ENCODE measurements at places on chromosomes 12 and 14.
A peak's percentile ranks its signal among the peaks of the same experiment; 100 is the strongest.

GRCh38 chr14:93245764-93246420 lies 38.8 kb downstream of the UBR7 start:
- no peak for DNase-seq

DNA sequence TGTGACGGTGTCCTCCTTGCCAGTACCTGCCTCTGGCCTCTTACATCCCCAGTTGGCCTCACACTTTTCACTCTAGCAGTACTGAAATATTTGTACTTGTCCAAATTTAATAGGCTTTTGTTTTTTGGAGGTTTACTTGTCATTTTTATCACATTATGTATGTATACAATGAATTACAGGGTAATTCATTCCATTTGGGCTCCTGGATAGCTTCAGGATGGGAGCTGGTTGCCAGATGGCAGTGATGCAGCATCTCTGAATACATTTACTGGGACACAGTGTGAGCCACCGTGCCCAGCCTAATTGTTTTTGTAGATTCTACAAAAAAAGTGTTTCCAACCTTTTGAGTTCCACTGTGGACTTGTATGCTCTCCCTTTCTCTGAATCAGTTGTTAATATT lies 13.4 kb downstream of the CCDC77 start:
- no peak for DNase-seq

GRCh38 chr12:73181244-73181643 lies 909.1 kb downstream of the TRHDE start:
- DNase-seq: no peak

GRCh38 chr14:97298736-97299135 lies 501.6 kb downstream of the VRK1 start:
- DNase-seq: no peak

DNA sequence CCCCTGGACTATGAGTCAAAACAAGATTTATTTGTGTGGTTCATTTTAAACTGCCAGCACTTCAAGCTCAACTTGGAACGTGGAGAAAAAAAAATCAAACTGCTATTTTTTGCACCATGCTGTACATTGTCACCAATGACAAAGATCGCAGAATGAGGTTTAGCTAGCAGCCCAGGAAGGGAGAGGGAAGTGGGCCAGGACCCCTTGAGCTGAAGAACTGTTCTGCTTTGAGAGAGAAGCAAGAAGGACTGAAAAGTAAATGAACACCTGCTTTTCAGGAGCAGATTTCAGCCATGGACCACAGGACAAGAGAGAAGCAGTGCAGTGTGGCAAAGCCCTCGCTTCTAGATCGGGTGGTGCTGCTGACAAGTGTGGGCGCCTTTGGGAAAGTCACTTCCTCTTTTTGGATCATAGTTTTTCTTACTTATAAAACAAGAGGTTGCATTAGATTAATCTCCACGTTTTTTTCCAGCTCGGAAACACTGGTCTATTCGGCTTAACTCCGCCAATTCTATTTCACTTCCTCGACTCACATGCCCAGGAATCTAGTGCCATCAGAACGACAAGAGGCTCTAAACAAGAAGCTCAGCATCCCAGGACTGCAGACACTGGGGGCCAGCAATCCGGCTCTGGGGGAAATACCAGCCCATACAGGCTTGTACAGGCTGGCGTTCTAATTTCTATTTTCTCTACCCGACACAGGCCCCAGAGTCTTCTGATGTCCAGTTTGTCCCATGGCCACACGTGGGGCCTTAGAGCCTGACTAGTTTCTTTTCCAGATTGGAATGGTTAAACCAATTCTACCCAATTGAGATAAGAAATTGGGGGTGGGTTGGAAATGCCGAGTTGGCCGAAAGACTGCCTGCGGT lies 129.9 kb downstream of the CRACR2A start:
- peak; percentile 49 for DNase-seq

- DNase-seq: no peak
Observed at GRCh38 chr12:2673966-2674810, 120.6 kb upstream of the FKBP4 start.

DNA sequence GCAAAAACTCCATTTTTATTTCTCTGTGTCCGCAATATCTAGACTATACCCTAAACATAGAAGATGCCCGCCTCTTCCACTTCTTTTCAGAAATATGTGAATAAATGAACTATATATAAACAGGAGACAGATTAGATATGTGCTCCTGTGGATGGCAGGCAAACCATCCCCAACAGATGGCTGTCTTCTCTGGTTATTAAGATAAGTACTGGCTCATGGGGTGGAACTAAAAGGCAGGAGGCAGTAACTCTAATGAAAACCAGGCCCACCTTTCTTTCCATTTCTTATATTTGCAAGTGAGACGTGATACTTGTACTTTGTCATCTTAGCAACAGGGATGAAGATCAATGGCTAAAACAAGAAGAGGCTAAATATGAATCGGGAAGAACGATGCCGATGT lies 20.2 kb downstream of the E2F7 start:
- DNase-seq: no peak

- no peak for DNase-seq
Observed at GRCh38 chr14:98913967-98914650, 357.9 kb downstream of the BCL11B start.

- DNase-seq: peak; percentile 75
Observed at GRCh38 chr12:132904718-132905328, 17.4 kb upstream of the CHFR start.

- peak; percentile 91 for DNase-seq
Observed at GRCh38 chr14:102928412-102929240, 6.2 kb downstream of the AMN start.

DNA sequence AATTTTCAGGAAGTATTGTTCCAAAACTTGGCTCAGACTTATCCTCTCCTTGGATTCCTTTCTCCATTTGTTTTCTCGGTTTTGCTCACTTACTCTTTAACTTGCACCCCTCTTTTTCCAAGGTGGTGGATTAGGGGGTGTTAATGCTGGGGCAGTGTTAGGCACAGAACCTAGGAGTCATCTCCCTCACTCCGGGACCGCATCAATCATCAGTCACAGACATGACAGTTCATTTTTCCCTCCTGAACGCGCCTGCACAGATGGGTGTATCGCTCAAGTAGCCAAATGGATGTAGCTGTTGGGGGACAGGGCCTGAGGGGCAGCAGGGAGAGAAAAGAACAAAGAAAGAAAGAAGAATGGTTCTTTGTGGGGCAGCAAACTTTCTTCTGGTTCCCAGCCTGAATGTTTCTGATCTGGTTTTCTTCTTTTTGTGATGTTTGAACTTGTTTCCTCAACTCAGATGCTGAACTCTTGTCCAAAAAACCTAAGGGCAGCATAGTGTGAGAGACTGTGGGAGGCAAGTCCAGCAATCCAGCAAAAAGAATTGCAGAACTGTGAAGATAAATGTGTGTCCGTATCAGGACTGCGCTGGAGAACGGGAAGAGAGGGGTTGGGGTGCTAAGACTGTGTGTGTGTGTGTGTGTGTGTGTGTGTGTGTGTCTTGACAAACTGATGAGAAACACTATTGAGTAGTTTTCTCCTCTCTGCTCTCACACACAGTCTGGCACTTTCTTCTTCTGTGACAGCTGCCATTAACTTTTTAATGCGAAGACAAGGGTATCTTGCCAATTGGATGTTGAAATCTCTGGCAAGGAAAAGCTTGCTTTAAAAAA lies 131.1 kb downstream of the FBXL14 start:
- DNase-seq: no peak

GRCh38 chr12:65594409-65594808 lies 229.9 kb upstream of the HMGA2 start:
- no peak for DNase-seq

GRCh38 chr12:114757684-114758325 lies 73.8 kb upstream of the TBX3 start:
- no peak for DNase-seq

DNA sequence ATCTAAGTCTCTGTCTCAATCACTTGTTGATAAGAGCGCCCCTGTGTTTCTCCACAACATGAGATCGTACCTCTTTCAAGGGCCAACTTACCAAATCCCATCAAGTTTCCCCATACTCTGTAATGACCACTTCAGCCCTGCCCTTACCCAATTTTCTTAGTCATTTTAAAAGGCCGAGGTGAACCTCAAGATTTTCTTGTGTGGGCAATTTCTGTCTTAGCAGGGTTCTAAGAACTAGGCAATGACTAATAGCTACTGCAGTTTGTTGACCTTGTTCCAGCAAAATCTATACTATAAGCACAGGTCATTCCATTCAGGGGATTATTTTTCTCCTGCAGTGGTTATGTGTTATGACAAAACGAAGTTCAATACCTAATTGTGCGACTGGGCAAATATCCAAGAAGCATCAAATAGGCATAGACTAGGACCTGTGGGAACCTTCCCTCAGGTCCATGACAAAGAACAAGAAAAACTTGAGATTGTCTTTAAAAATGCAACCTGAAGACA lies 359.8 kb downstream of the PCNX1 start:
- DNase-seq: peak; percentile 24

- DNase-seq: peak; percentile 46
Observed at GRCh38 chr12:51721282-51721940, 127.1 kb downstream of the FIGNL2 start.

DNA sequence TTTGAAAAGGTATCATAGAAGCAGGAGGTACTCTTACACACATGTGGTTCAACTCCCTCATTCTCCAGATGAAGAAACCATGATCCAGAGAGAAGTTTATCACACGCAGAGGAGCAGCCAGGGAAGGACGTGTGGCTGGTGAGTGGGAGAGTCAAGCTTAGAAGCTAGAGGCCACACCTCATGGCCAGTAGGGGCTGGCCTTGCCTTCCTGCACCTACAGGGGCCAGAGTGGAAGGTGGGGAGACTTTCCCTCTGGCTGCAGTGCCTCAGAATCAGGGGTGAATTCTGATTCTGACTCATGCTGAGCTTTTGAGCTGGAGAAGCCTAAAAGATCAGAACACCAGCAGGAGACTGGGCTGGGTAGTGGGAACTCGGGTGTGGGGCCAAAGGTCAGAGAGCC lies 1067.9 kb downstream of the BCL11B start:
- no peak for DNase-seq

- DNase-seq: no peak
Observed at GRCh38 chr14:78829274-78829673, 659.1 kb downstream of the NRXN3 start.

DNA sequence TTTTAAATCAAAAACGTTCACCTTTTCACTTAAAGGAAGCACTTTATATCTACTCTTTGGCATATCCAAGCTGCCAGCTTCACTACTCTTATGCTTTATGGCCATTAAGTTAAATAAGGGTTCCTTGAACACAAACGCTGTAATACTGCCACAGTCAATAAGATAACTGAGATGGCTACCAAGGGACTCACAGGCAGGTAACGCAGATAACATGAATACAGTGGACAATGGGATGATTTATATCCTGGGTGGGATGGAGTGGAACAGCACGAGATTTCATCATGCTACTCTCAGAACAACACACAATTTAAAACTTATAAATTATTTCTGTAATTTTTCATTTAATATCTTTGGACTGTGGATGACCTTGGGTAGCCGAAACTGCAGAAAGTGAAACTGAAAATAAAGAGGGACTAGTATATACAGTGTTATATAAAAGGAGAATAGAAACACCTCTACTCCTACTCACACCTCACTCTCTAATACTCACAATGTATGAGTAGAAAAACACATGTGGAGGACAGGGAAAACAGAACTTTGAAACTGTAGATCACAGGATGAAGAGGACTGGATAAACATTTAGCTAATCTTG lies 367.3 kb downstream of the C12orf50 start:
- DNase-seq: no peak

GRCh38 chr14:66315098-66315497 lies 171.1 kb upstream of the CCDC196 start:
- no peak for DNase-seq

- DNase-seq: no peak
Observed at GRCh38 chr14:68135028-68135427, 315.4 kb downstream of the RAD51B start.

- no peak for DNase-seq
Observed at GRCh38 chr14:64646103-64646502, 58.1 kb upstream of the PLEKHG3 start.

DNA sequence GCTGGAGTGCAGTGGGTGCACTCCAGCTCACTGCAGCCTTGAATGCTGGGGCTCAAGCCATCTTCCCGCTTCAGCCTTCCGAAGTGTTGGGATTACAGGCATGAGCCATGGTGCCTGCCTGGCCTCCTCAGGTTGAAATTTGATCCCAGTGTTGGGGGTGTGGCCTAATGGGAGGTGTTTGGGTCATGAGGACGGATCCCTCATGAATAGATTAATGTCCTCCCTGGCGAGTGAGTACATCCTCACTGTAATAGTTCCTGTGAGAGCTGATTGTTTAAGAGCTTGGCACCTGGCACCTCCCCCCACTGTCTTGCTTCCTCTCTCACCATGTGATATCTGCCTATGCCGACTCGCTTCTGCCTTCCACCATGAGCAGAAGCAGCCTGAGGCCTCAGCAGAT lies 84.7 kb downstream of the TSPAN9 start:
- DNase-seq: no peak

- DNase-seq: no peak
Observed at GRCh38 chr14:67916430-67916829, 96.9 kb downstream of the RAD51B start.

- no peak for DNase-seq
Observed at GRCh38 chr12:75548879-75549278, 37.5 kb upstream of the KRR1 start.

- no peak for DNase-seq
Observed at GRCh38 chr12:11657511-11657910, 8.0 kb downstream of the ETV6 start.

GRCh38 chr12:7434670-7435069 lies 9.3 kb downstream of the CD163L1 start:
- DNase-seq: no peak

DNA sequence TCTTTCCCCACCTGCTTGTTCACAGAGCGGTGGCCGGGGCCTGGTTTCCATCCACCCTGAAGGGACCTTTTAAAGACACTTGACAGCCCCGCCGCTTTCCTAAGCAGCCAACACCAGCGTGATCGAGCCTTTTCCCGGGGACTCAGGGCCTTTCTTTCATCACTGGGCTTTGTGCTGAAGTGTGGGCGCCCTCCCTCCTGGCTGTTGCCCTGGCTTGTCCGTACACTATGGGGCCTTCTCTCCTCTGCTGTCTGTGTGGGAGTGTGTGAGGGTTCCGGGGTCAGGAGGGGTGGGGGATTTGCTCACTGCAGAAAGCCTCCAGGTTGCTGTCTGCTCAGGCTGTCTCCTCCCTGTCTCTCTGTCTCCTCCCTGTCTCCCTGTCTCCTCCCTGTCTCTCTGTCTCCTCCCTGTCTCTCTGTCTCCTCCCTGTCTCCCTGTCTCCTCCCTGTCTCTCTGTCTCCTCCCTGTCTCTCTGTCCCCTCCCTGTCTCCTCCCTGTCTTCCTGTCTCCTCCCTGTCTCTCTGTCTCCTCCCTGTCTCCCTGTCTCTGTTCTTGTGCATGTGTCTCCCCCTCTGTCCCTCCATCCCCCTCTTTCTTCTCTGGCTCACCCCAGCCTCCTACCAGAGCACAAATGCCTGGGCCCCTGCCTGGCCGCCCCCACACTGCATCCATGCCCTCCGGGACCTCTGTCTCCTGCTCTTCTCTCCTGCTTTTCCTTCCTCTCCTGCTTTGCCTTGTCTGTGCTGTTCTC lies 64.7 kb downstream of the CCDC92 start:
- no peak for DNase-seq

- DNase-seq: no peak
Observed at GRCh38 chr12:32083489-32083888, 23.2 kb upstream of the BICD1 start.
